ENCODE measurements at places on chromosomes 16 and 17. TPM values are rescaled to one million over a fixed set of nuclear protein-coding genes. Genes with fewer than 3 reads are reported as not detected.

ADCY7 gene
- 35.3 TPM for total RNA-seq

FASN gene
- 83.8 TPM for total RNA-seq

FSCN2 gene
- not detected for total RNA-seq

CCL4L2 gene
- total RNA-seq = not detected

TAT gene
- not detected for total RNA-seq

TAC4 gene
- not detected for total RNA-seq

PEX12 gene
- 2.6 TPM for total RNA-seq

PNMT gene
- total RNA-seq = not detected

ODAD4 gene
- total RNA-seq = 0.32 TPM

SPEM1 gene
- total RNA-seq = not detected

SHBG gene
- total RNA-seq = not detected

TIGD7 gene
- 2.3 TPM for total RNA-seq

KRT27 gene
- total RNA-seq = not detected

PRAC2 gene
- total RNA-seq = not detected

TBC1D3 gene
- not detected for total RNA-seq

HS3ST2 gene
- total RNA-seq = not detected

CCDC200 gene
- not detected for total RNA-seq

ADAD2 gene
- total RNA-seq = not detected

RNF157 gene
- 0.65 TPM for total RNA-seq

PYDC1 gene
- not detected for total RNA-seq

ENPP7 gene
- total RNA-seq = not detected

NPTX1 gene
- total RNA-seq = 0.65 TPM

C17orf78 gene
- not detected for total RNA-seq

HS3ST3A1 gene
- total RNA-seq = 0.32 TPM

KCTD5 gene
- total RNA-seq = 19.9 TPM

FN3K gene
- 3.9 TPM for total RNA-seq

IL17C gene
- total RNA-seq = not detected

ZNF624 gene
- total RNA-seq = 4.4 TPM

PITPNM3 gene
- total RNA-seq = 0.15 TPM

CIBAR2 gene
- not detected for total RNA-seq

CDH1 gene
- total RNA-seq = not detected

ERN2 gene
- total RNA-seq = not detected

MYH8 gene
- not detected for total RNA-seq

WFIKKN1 gene
- not detected for total RNA-seq

KRT16 gene
- 0.30 TPM for total RNA-seq
